ENCODE measurements at places on chromosomes 13 and 19.

DNA sequence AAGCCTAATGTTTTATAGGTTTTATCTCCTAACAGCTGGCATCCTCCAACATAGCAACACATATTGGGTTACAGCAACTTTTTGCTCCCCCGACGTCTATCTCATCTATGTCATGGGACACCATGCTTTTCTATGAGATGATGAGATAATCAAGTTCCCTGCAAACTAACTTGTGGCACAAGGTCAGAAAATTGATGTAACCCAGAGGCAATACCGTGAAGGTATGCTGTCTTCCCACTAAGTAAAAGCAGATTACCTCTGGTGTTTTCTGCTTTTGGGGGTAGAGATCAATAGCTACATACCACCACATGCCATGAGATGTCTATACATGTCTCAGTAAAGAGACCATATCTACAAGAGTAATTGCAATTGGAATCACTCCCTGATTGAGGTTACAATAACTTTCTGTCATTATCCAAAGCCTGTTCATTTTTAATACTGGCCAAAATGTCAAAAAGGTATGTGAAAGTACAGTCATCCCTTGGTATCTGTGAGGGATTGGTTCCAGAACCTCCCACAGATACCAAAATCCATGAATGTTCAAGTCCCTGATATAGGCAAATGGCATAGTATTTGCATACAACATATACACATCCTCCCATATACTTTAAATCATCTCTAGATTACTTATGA, 131.3 kb downstream of the CYSLTR2 start:
- no peak for DNase-seq

DNA sequence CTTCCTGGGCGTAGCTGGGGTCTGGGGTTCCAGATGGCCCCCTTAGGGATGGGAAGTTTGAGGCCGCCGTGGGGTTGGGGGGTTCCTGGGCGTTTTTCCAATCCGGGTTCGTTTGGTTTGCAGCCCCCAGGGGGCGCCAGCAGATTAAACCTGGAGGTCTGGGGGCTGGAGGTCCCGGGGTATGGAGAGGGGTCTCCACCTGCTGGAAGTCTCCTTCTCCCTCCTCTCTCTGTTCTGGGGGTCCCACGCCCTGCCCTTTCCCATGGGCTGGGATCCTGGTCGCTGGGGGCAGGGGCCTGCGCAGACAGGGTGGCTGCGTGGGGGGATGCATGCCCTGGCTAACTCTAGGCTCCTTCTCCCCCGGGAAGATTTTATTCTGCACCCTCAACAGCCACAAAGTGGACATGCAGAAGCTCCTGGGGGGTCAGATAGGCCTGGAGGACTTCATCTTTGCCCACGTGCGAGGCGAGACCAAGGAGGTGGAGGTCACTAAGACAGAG, 899 bp downstream of the GIPC3 start:
- peak; percentile 41 for DNase-seq

DNA sequence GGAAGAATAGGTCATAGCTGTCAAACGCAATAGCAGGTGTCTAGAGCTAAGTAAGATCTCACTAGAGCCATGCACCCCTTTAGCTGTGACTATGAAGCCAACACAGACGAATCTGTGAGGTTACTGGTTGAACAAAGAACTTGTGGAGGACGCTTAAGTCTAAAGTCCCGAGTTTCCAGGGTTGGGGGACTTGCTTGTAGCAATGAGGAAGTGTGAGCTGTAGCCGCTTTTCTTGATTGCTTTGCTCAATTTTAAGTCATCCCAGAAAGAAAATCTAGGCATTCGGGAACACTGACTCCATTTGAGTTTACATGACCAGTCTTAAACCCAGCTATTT, 1.6 kb downstream of the GPC5 start:
- no peak for DNase-seq

- DNase-seq, result no peak
These were observed 5.3 kb upstream of the ZNF497 start for GRCh38 chr19:58367698-58368454.

GRCh38 chr19:49847731-49848696, 2.9 kb upstream of the PTOV1 start:
- no peak for DNase-seq

- DNase-seq, result no peak
These were observed 167.1 kb downstream of the PCDH9 start for GRCh38 chr13:67063036-67063435.

DNA sequence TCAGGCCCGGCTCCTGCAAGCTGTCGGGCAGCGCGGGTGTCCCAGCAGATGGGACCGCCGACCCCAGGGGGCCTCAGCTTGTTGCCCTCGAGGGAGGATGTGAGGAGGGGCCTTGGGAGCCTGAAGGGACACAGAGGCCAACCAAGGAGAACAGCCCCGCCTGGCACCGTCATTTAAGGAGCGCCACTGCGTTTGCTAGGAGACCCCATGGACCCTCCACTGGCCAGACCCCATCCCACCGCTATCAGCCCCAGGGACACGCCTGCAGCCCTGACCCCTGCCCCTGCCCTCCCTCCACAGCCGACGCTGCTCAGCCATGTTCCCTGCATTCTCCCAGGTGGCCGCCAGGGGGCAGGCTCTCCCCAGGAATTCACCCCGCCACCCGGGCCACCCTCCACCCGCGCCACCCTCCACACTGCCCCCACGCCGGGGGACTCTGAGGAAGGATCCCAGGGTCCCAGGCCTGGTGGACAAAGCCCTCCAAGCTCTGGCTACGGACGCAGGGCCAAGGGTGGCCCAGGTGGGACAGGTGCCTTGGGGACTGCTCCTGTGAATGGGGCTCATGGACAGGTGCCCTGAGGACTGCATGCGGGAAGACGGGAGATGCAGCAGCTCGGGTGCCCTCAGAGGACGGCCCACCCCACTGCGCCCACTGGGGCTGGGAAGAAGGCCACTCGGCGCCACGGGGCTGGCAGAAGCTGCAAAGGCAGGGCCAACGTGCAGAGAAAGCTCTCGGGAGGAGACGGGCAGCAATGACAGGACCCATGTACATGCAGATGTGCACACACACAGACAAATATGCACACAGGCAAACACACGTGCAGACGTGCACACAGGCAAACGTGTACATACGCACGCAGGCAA, 34.4 kb downstream of the PIP5K1C start:
- peak; percentile 82 for DNase-seq

DNA sequence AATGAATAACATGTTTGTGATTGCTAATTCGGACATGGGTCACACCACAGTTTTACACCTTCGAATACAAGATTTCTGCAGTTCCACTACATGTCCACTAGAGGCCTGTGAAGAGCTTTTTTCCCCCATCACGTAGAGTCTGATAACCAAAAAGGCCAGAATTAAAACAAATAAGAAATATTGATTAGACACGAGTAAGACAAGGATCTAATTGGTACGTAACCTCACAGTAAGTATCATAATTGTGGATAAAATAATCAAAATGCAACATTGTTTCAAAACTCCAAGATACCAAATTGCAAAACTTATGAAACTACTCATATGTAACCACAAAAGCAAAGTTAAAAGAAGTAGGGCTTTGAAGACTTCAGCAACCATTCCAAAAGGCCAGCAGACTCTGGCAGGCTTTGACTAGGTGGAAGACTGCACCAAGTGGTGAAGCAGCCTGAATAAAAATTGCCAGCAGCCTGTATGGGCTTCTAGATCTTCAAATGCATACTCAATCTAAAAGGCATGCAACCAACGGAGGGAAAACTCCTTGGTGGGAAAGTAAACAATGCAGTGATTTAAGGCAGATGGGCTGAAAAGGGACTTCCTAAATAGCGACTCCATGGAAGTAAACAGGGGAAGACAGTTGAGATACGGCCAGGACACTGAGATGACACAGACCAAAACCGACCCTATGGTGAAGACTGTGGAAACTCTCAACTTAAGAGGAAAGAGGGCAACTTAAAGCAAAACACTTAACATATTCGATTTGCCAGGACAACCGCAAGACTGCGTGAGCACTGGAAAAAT, 56.7 kb downstream of the STARD13 start:
- no peak for DNase-seq

DNA sequence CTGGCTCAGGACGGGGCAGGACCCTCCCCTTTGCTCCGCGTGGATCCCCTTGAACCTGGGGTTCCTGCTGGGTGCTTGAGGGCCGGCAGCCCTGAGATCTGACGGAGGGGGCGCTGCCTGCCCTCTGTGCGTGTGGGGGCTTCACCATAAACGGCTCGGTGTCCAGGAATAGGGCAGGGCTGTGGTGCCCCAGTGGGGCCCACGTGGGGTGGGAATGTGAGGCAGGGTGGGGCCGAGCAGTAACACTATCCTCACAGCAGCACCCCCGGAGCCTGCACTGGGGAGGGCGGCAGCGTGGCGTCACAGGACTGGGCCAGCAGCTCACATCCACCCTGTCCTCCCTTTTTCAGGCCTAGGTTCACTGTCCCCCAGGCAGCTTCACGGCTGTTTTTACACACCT, 38.0 kb downstream of the GAS6 start:
- DNase-seq, result no peak

GRCh38 chr19:39405958-39406655, 540 bp upstream of the ZFP36 start:
- peak; percentile 90 for DNase-seq

GRCh38 chr19:46878613-46879375, 18.0 kb downstream of the ARHGAP35 start:
- no peak for DNase-seq

DNA sequence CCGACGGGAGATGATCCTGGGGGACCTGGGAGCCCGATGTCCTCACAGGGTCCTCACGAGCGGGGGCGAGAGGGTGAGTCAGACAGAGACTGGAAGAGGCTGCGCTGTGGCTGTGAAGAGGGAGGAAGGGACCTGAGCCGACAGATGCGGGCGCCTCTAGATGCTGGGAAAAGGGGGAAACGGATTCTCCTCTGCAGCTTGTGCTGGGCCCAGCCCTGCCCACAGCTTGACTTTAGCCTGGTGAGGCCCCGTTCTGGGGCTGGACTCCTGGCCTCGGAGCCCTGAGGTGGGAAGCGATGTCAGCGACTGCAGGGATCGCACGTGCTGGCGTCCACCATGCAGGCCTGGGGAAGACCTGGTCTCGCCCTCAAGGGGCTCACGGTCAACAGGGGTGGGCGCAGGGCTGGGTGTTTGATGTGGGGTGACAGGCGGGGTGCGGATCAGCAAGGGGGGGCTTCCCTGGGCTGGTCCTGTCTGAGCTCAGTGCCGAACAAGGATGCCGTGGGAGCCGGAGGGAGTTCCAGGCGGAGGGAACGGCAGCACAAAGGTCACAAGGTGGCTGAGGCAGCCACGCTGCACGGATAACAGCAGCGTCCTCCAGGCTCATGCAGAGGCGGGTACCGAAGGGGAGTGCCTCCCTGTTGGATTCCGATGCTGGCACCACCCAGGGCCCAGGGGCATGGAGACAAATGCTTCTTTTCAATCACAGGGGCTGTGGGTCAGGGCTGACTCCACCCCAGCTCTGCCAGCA, 31.8 kb downstream of the PIP5K1C start:
- no peak for DNase-seq

DNA sequence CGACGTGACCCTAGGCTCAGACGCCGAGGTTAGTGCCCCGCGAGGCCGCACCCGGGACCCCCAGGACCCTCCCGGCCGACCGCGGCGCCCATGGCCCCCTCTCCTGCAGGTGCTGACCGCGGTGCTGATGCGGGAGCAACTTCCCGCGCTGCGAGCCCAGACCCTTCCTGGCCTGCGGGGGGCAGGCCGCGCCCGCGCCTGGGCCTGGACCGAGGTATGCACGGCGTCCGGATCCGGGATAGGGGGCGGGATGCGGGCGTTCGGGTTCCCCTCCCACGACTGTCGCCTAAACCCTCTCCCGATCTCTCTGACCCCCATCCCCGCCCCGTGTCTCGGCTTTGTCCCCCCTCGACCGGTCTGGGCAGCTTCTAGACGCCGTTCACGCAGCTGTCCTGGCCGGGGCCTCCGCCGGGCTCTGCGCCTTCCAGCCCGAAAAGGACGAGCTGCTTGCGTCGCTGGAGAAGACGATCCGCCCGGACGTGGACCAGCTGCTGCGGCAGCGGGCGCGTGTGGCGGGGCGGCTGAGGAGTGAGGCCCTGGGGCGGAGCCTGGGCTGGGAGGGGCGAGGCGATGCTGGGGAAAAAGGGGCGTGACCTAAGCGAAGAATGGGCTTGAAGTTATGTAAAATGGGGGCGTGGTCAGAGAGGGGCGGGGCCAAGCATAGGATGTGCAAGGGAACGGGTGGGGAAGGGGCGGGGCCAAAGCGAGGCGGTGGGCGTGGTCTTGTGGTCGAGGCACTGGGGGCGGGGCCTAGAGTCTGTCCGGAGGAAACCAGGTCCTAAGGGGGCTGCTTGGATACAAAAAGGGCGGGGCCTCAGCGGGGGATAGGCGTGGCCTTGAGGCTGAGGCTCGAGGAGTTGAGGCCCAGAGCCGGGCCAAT, 16.0 kb upstream of the COLGALT1 start:
- DNase-seq, result peak; percentile 98

GRCh38 chr13:109293166-109293565, 493.2 kb downstream of the IRS2 start:
- no peak for DNase-seq

DNA sequence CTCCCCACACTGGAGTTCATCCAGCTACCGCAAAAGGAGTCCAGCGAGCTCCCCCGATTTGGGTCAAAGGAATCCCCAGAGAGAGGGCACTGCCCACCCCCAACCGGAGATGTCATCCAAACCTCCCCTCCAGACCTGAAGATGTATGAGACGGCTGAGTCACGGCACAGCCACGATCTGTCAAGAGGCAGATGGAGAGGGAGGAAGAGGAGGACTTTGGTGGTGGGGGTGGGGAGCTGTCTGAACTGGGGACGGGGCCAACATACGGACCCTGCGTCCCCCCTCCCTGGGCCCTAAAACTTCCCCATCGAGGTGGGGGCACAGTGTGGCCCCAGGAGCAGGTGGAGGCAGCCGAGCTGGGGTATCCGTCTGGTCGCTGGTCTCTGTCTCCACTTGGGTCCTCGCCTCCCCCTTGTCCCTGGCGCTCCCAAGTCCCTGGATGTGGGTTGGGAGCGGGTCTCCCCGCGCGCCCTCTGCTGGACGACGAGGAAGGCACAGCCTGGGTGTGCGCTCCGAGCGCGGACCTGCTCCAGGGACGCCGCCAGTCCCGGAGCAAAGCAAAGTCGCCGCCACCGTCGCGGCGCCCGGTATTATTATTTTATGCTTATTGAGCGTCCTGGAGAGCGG, 3.8 kb downstream of the PDE4A start:
- peak; percentile 80 for DNase-seq

DNA sequence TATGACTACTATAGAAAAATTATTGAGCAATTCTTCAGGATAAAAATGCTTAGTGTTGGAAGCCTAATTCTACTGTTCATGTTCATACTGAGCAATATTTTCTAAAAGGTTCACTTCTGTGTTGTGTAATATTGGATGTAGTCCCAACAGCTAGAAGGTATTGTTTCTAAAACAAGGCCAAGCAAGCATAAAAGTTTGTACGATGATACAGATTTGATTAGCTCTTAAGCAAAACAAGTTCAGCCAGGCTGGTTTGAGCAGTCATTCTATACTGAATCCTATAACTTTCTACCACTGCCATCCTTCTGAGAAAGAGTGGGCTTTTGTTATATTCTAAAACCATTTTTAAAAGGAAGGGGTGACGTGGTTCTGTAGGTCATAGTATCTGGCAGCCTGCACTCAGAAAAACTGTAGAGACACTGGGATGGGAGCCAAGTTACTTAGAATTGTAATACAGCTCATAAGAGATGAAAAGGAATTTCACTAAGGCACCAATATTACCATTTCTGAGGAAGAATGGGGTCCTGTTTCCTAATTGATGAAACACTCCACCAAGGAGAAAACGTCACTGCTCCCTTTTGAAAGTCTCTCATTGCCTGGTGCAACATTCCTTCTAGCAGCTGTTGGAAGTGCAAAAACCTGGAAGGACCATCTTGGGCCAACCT, 275.0 kb upstream of the DACH1 start:
- DNase-seq, result no peak

Data from activated CD4-positive, alpha-beta memory T cell treated with anti-CD3 and anti-CD28 coated beads for 36 hours (primary cell).